Motor neuron (in vitro differentiated cells): ENCODE measurements at places on chromosomes 2 and 18. TPM values are rescaled to one million over a fixed set of nuclear protein-coding genes. Genes with fewer than 3 reads are reported as not detected.

RAPH1 gene
- total RNA-seq, result 10.3 and 15.3 TPM in 2 replicates

TBR1 gene
- total RNA-seq, result 0.71 and 0.87 TPM in 2 replicates

KCNJ3 gene
- total RNA-seq, result 0.31 and 3.0 TPM in 2 replicates

TMEM37 gene
- 0.11 TPM in 1 of 2 replicates, not detected in the other for total RNA-seq

BUB1 gene
- total RNA-seq, result 1.2 and 1.4 TPM in 2 replicates

GALNT3 gene
- total RNA-seq, result 0.73 and 0.75 TPM in 2 replicates

DSG2 gene
- 0.11 and 0.14 TPM in 2 replicates for total RNA-seq

COBLL1 gene
- 0.96 and 1.2 TPM in 2 replicates for total RNA-seq

MLPH gene
- total RNA-seq, result 3.6 TPM in 1 of 2 replicates, not detected in the other

PLCL1 gene
- 7.6 and 8.8 TPM in 2 replicates for total RNA-seq

CHRNG gene
- total RNA-seq, result 2.0 and 3.8 TPM in 2 replicates

ABCB6 gene
- total RNA-seq, result 27.7 and 36.1 TPM in 2 replicates

L3MBTL4 gene
- 0.10 TPM in 1 of 2 replicates, not detected in the other for total RNA-seq

MYO1B gene
- 61.0 and 71.4 TPM in 2 replicates for total RNA-seq

NPHP1 gene
- 3.8 and 4.4 TPM in 2 replicates for total RNA-seq

MARCHF4 gene
- 3.1 and 3.7 TPM in 2 replicates for total RNA-seq

ABCG8 gene
- total RNA-seq, result 0.66 and 0.68 TPM in 2 replicates

REG3A gene
- 0.54 TPM in 1 of 2 replicates, not detected in the other for total RNA-seq

DES gene
- 0.33 and 0.88 TPM in 2 replicates for total RNA-seq

SAP130 gene
- 13.5 and 15.6 TPM in 2 replicates for total RNA-seq

RANBP2 gene
- 66.3 and 76.4 TPM in 2 replicates for total RNA-seq

NT5C1B gene
- 0.29 TPM in 1 of 2 replicates, not detected in the other for total RNA-seq

COLEC11 gene
- total RNA-seq, result 0.34 TPM in 1 of 2 replicates, not detected in the other

CCDC121 gene
- total RNA-seq, result 7.3 and 8.6 TPM in 2 replicates

FABP1 gene
- 0.23 TPM in 1 of 2 replicates, not detected in the other for total RNA-seq

RHOB gene
- total RNA-seq, result 189 and 280 TPM in 2 replicates

SNORC gene
- 1.1 and 2.0 TPM in 2 replicates for total RNA-seq

POMC gene
- 0.13 and 0.18 TPM in 2 replicates for total RNA-seq

EPAS1 gene
- 0.25 and 0.36 TPM in 2 replicates for total RNA-seq

APLF gene
- total RNA-seq, result 3.4 and 4.1 TPM in 2 replicates

ZAP70 gene
- 0.67 and 5.2 TPM in 2 replicates for total RNA-seq

MC2R gene
- total RNA-seq, result 0.13 TPM in 1 of 2 replicates, not detected in the other

GPR55 gene
- total RNA-seq, result 0.15 and 0.35 TPM in 2 replicates

ALKAL2 gene
- 0.78 and 1.2 TPM in 2 replicates for total RNA-seq

IMMT gene
- 127 and 131 TPM in 2 replicates for total RNA-seq

MAP2 gene
- 402 and 404 TPM in 2 replicates for total RNA-seq

KCTD18 gene
- total RNA-seq, result 11.2 and 11.4 TPM in 2 replicates

FAM237A gene
- total RNA-seq, result not detected in 2 replicates
